ENCODE measurements at places on chromosomes 11 and 22.

- DNase-seq = no peak
Measured at GRCh38 chr22:44371741-44372525, 59.2 kb upstream of the SHISAL1 start.

DNA sequence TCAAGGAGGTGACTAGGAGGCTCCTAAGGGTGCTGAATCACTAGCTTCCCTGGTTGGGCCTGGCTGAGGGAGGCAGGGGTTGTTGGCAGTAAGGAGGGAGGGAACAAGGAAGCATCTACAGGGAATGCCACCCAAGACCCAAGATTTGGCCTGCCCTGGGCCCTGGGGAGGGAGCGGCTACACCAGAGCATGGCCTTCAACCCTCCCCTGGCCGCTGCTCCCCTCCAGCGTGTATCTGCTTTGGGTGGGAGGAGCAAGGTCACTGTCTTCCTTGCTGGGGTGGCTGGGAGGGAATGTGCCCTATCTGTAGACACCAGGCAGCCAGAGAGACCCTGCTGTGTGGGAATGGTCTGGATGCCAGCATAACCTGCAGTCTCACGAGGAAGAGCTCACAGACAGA lies 29.5 kb upstream of the MYEOV start:
- no peak for DNase-seq

- no peak for DNase-seq
Measured at GRCh38 chr11:94563176-94563847, 3.9 kb upstream of the PIWIL4 start.

- no peak for DNase-seq
Measured at GRCh38 chr22:30538280-30538679, 8.3 kb downstream of the SEC14L6 start.

- no peak for DNase-seq
Measured at GRCh38 chr11:87779276-87780067, 395.8 kb downstream of the RAB38 start.

- DNase-seq = no peak
Measured at GRCh38 chr11:35063488-35063931, 75.5 kb upstream of the CD44 start.

DNA sequence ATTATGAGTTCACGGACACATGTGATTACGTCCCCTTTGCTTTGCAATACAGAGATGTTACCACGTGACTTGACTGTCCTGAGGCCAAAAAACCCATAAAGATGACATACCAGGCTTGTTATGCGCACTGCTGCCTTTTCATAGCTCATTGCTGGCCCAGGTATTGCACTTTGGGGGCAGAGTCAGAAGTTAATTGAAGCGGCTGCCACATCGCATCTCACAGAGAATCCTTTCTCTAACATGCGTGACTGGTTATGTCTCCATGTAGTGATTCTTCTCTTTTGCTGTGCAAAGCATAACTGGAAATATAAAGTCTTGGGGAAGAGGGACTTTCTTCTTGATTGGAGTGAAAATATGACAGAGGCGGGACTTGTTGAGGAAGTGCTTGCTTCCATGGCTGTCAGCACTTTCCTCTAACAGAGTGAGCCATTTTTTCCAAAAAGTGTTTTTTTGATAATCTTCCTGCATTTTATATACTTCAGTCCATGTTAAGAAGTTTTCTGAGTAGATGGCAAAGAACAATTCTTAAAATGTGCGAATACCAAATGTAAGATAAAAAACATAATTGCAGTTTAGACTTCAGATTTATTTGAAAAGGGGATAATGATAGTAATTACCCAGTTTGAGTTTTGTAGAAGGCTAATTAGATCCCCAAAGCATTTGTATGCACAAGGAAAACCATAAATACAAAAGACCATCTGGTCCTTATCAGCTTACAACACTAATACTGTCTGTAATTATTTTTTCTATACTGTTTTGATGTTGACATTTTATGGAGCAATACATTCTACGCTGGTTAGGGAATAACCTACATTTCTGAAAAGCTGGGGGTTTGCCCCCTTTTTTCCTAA lies 324.6 kb upstream of the MTNR1B start:
- no peak for DNase-seq

All from GM10248 (cell line).